ENCODE measurements at places on chromosomes 3 and 15.

DNA sequence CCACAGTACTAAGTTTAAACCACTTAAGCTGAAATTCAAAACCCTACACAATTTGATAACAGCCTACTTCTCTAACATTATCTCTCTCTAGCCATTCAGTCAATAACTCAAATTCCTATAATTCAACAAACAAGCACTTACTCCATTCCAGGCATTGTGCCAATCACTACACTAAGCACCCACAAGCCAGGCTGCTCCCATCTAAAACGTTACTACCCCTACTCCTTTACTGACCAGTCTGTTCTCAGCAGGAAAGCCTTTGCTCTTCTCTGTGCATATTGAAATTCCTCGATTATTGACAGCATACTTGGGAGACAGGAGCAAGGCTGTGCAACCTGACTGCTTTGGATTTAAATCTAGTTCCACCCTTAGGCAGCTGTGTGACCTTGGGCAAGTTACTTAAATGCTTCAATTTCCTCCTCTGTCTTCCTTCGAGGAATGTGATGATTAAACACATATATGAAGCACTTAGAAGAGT is 177.2 kb upstream of the THBS1 start:
- no peak for DNase-seq

- DNase-seq: no peak
Measured at GRCh38 chr15:91891788-91892345, 38.4 kb downstream of the SLCO3A1 start.

DNA sequence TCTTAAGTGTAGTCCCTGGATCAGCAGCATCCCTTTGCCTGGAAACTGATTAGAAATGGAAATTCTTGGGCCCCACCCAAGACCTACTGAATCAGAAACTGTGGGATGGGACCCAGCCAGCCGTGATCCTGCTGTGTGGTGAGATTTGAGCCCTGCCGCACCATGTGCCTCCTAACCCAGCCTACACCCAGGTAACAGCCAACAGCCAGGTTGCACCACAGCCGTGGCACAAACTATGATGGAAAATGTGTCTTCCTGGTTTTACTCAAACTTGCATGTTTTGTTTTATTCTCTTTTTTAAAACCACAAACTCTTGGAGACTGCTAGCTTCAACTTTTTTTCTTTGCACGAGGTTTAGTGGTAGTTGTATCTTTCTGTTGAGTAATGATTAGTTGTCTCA is 2.6 kb downstream of the LIMD1 start:
- peak; percentile 74 for DNase-seq

DNA sequence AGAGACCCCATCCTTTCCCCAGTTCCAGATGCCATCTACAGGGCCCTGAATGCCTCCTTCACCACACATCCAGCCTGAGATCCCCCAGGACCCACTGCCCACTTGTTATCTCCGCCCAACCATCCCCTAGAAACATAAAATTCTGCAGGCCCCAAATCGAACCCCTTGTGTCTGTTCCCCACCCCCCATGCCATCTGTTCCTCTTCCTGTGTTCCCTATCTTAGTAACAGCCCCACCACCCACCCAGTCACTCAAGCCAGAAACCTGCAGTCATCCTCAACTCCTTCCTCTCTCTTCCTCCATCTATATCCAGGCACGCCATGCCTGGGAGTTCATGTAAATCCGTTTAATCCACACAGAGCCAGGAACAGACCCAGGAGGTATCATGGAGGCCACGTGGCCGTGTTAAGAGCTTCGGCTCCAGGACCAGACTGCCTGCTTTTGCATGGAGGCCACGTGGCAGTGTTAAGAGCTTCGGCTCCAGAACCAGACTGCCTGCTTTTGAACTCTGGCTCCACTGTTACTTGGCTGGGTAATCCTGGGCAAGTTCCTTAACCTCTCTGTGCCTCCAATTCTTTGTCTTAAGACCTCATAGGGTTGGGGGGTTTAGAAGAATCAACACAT is 4.8 kb downstream of the CSRNP1 start:
- no peak for DNase-seq

DNA sequence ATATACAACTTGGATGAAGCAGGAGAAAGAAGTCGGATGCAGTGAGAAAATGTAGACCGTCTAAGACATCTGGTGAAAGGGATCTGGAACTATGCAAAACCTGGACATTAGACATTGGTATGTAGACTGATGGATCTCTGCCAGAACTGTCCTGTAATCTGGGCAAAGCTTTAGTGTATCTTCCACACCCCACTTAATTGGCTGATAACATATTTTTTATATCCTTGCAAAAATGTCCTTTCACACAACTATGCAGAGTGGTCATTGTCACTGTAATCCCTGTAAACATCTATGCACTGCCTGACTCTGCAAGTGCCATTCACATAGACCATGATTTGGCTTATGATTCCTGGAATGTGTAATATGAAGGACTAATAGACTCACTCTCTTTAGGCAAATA is 163.1 kb downstream of the TUSC7 start:
- no peak for DNase-seq

- DNase-seq: no peak
Measured at GRCh38 chr3:40207796-40208195, 101.7 kb upstream of the EIF1B start.

DNA sequence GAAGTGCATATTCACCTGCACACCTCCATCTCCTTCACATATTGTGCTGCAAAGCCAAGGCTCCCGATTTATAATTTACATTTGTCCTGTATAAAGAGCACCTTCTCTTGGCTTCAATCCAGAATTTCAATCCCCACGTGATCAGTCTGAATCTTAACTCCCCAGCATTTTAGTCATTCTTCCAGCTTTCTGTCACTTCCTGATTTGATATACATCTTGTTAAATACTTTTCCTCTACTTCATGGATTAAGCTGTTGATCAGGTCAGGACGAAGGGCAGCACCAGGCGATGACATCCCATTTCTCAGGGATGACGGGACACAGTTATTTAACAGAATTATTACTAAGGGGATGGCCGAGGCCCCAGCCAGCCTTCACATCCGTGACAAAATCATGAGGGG is 212.5 kb downstream of the EPHB1 start:
- no peak for DNase-seq

DNA sequence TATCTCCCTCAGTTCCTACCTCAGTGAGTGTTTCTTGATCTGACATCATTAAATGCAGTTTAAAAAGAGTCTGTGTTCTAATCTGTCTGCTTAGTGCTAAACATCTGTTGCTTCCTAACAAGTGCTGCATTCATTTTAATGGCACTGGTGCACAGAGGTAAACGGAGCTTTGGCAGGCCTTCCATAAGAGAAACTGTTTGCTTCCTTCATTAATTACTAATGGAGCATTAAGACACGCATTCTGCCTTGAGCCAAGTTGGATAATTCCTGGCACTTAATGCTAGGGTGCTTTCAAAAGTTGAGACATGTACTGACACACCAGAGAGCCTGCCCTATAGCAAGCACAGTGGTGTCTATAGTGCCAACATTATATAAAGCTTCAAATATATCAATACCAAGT is 34.7 kb downstream of the SCG5 start:
- no peak for DNase-seq

GRCh38 chr15:95170561-95171380 is 939.4 kb downstream of the MCTP2 start:
- no peak for DNase-seq

DNA sequence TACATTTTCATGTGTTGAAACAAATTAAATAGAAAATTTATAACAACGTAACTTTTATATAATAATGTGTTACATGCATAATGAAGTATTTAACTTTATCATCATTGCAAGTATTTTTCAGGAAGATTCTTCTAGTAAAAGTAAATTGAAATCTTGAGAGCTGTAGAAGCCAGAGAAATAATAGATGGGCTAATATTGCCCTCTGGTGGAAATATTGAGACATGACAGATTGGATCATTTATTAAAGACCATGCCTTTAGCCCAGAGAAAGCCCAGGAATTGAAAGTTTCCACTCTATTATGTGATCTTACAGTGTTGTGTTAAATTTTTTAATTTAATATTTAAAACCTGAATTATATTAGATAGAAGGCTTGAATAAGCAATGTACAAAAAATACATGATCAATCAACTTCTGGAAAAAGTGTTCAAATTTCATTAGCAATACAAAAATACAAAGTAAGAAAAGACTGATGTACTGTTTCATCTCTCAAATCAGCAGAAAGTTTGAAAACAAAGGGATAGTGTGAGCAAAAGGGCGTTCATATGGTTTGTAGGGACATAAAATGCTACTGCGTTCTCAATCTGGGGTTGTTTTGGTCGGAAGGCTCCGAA is 52.7 kb upstream of the SPTSSB start:
- DNase-seq: no peak

DNA sequence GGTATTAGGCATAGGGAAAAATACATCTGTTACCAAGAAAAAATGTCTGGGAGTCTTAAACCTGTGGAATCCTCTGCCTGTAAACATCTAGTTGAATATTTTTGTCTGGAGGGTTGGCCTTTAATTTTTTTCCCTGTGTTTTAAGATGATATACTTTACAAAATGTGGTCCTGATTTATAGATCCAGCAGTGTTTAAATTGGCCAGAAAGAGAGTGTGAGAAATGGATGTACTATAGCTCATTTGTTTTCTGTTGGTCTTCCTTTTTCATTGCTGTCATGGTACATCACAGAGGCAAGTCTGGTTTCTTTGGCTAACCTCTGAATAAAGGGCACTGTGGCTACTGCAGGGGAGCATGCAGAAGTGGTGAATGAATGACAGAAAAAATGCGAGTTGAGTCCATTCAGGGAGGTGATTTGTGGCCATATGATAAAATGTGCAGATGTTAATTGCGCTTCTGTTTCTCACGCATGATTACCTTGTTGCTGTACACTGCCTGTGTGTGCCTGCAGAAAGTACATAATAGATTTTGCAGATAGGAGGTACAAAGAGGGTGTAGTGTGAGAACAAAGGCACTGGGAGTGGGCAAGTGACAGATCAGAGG is 150.0 kb downstream of the NFKBIZ start:
- no peak for DNase-seq

GRCh38 chr15:54803134-54803808 is 393.5 kb downstream of the RSL24D1 start:
- DNase-seq: no peak

GRCh38 chr3:16179771-16180736 is 5.6 kb downstream of the GALNT15 start:
- DNase-seq: no peak

- no peak for DNase-seq
Measured at GRCh38 chr3:99503350-99503749, 135.0 kb upstream of the COL8A1 start.

GRCh38 chr3:112539825-112540650 is 21.7 kb downstream of the ATG3 start:
- no peak for DNase-seq

DNA sequence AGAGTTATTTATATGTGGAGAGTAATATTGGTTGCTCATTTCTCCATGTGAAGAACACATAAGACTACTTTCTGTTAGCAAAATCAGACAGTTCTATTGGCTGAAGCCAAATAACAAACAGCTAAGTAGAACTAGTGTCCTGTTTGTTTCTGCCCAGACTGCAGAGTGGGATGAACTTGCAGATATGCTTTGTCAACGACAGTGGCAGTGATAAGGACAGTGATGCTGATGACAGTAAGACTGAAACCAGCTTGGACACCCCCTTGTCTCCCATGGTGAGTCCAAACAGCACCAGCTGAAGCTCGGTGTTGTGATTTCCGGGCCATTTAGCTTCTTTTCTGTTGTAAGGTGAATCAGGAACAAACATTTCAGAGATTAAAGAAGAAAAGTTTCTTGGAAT is 102.6 kb upstream of the IL12A start:
- no peak for DNase-seq

DNA sequence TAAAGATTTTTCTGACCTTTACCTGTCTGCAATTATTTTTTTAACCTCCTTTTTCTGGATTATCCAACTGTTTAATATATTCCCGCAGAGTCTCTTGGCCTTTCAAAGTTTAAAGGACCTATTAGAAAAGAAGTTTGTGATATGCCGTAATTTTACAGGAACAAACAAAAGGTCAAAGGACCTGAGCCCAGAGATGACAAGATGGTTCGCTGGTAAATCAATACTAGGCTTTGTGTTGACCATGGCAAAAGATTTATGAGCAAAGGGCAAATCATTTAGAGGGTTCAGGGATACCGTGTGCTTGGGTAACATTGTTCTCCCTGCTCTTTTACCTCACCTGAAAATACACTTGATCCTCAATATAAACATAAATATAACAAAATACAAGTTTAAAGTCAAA is 923.5 kb downstream of the ROBO1 start:
- no peak for DNase-seq

DNA sequence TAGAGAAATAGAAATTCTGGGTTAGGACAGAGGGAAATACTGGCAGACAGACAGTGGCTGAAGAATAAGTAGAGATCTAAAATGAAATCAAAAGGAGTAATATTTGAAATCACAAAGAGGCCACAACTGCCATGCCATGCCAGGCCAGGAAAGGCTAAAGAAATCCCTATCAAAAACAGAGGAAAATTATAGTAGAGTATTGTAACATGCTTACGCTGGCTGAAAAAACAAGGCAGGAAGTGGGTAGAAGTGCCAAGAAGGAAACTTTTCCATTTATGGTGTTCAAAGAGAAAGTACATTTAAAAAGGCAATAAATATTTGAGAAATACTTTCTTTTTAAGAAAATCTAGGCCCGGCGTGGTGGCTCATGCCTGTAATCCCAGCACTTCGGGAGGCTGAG is 415.7 kb downstream of the PLCL2 start:
- DNase-seq: no peak

DNA sequence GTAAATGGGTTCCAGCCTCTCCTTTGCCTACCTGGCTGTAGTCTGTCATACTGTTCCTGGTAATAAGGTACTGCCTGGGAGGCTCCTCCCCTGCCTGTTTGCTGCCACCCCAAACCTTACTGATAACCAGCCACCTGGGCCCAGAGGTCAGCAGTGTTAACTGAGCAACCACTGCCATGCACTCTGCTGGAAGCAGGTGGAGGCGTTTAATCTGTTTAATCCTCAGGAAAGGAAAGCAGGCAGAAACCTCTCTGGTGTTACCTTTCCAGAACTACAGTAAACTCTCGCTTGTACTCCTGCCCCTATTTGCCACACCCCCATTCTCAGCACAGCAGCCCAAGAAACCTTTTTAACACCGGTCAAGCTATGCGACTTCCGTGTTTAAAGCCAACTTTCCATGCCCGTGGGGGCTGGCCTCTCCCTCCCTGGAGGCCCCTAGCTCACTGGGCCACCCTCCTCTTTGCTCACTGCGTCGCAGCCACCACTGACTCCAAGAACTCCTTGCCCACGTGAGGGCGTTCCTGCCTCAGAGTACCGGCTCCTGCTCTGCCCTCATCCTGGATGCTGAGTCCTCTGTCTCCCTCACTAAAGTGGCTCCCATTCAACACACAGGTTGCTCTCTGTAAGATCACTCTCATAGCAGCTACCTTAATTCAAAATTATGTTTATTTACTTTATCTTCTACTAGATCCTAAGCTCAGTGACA is 8.3 kb downstream of the BDH1 start:
- DNase-seq: no peak

All from activated CD4-positive, alpha-beta memory T cell treated with anti-CD3 and anti-CD28 coated beads for 36 hours (primary cell).